Iris pigment epithelial cell (primary cell): ENCODE measurements at places on chromosomes 4 and X.

DNA sequence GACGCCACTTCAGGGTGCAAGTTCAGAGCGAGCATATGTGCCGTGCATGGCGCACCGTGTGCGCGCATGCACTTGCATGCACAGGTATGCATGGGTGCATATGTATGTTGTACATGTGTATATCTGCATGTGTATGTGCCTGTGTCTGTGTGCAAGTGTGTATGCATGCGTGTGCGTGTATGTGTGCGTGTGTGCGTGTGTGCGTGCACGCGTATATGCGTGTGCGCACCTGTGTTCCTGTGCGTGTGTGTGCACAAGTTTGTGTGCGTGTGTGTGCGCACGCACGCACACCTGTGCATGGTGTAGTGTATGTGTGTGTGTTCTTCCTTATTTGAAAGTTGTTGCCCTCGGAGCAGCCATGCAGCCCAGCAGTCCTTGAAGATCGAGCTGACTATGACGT is 76.8 kb downstream of the GPR143 start:
- no peak for DNase-seq

- DNase-seq, result no peak
Observed at GRCh38 chrX:109187473-109188168, 294.3 kb downstream of the GUCY2F start.

DNA sequence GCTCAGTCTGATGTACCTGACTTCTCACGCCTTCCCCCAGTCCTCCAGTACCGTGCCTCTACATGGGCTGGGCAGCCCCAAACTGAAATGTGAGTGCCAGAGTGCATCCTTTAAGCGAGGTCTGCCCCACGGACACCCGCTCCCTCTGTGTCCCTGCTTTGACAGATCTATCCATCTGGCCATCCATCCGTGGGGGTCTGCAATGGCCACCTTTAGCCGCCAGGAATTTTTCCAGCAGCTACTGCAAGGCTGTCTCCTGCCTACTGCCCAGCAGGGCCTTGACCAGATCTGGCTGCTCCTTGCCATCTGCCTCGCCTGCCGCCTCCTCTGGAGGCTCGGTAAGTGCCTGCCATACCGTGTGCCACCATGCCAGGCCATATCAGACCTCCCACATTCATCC is 827 bp downstream of the PORCN start:
- no peak for DNase-seq

- DNase-seq, result peak; percentile 11
Observed at GRCh38 chrX:44462850-44463249, 79.8 kb downstream of the FUNDC1 start.

GRCh38 chr4:90889171-90889570 is 762.0 kb downstream of the CCSER1 start:
- peak; percentile 32 for DNase-seq

DNA sequence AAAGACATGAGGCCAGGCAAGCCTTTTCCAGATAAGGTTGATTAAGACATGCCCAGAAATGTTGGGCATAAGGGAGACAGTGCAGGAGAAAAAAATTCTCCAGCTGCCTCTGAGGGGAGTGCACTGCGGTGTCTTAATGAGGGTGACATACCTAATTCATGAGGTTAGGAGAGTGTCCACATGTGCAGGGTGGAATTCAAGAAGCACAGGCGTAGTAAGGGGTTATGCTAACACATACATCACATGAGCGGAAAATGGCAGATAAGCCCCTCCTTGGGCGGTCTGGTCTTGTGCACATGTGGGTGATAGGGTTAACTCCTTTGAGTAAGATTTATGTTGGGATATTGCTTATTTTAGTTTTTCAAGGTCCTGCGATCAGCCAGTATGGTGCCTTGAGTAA is 122.4 kb downstream of the PHKA2 start:
- DNase-seq, result no peak

GRCh38 chr4:87066403-87067123 is 131.8 kb downstream of the AFF1 start:
- DNase-seq, result no peak

- DNase-seq, result peak; percentile 45
Observed at GRCh38 chrX:46710425-46710824, 48.5 kb downstream of the SLC9A7 start.
